Aorta (tissue), 5 donors: ENCODE measurements at places on chromosomes 16 and 17. TPM values are rescaled to one million over a fixed set of nuclear protein-coding genes. Genes with fewer than 3 reads are reported as not detected.
A peak's percentile ranks its signal among the peaks of the same experiment; 100 is the strongest.

EME2 gene
- 15.8 TPM for total RNA-seq

PLEKHH3 gene
- total RNA-seq = 47.5 TPM

GINS2 gene
- total RNA-seq = 0.60 TPM

TUBB3 gene
- total RNA-seq = 5.6 TPM

RASL10B gene
- total RNA-seq = 1.3 TPM

ETV4 gene
- total RNA-seq = 1.1 TPM

GAST gene
- not detected for total RNA-seq

- no peaks in the 10 kb centered on the region for H3K27me3 ChIP-seq
- no peak overlapping the region for H3K4me3 ChIP-seq
- no peak for DNase-seq
- no peaks in the 10 kb centered on the region for H3K36me3 ChIP-seq
- H3K27ac ChIP-seq = no peak overlapping the region
These were observed 51.8 kb downstream of the RAI1 start for GRCh38 chr17:17732892-17733670.

DNA sequence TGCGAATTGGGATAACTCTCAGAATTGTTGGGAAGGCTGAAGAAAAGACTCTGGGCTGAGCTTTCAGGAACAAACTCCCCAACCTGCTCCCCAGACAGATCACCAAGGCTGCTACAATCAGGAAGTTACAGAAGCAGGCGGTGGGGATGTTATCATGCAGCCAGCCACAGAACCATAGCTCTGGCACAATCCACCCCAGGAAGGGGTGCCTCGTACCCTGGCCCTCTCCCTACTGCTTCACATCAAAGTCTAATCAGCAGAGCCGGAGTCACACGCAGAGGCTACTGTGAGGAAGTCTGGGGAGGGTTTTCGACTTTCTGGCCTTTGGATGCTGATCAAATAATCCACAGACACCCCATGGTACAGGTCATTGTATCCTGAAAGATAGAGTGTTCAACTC lies 86.8 kb downstream of the NTN1 start:
- DNase-seq = no peak
- H3K36me3 ChIP-seq = no peaks in the 10 kb centered on the region
- H3K4me1 ChIP-seq = no peaks in the 10 kb centered on the region
- H3K27ac ChIP-seq = no peak overlapping the region
- no peaks in the 10 kb centered on the region for H3K27me3 ChIP-seq

DNA sequence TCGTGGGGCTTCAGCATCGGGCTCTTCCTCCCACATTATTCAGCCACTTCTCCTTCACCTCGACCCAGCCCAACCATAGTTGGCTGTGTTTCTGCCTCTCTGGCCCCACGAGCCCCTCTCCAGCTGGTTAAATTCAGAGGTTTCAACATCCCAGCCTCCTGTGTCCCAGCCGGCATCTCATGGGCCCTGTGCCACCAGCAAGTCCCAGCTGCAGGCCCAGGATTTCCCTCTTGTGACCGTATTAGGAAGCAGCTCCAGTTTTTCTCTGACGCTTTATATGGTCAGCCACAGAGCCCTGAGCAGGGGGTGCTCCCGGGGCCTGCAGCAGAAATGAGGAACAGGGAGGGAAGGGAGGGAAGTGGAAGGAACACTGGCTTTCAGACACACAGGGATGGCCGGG lies 27.4 kb downstream of the MYH11 start:
- H3K27me3 ChIP-seq = no peaks in the 10 kb centered on the region
- H3K36me3 ChIP-seq = no peaks in the 10 kb centered on the region
- H3K27ac ChIP-seq = peak overlapping the region; percentile 85
- no peaks in the 10 kb centered on the region for H3K4me1 ChIP-seq

DNA sequence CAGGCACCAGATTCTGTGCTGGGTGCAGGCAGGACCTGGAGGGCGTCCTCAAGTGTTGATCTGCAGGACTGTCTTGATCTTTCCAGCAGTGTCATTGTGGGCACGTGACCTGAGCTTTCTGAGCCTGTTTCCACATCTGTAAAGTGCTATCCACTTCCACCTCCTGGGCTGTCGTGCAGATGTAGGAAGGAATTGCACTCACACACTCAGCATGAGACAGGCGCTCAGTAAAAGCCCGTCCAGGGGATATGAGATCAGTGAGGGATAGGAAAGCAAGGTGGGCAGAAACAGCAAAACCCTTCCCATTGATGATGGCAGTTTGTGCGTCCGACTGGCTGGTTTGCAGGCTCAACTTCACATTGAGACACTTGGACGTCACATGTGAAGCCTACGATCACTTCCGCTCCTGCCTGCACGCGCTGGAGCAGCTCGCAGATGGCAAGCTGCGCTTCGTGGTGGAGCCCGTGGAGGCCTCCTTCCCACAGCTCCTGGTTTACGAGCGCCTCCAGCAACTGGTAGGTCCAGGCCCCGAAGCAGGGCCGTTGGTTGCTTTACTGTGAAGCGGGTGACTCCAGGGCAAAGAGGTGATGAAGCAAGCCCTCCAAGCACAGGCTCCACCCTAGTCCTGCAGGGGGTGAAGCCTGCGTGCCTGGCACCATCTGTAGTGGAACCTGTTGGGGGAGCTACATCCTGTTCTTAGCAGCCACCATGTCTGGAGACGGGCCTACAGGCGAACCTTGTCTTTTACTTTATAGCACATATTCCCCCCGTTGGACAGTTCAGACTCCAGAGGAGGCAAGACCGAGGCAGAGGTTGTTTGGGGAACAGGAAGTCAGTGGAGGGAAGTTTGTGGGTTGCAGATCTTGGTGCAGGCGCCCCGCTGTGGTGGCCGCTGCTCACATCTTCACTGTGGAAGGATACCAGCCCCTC lies 23.0 kb downstream of the METTL22 start:
- no peaks in the 10 kb centered on the region for H3K27me3 ChIP-seq
- H3K4me3 ChIP-seq = no peak overlapping the region
- H3K27ac ChIP-seq = no peak overlapping the region
- DNase-seq = peak; percentile 65

- H3K27me3 ChIP-seq = no peaks in the 10 kb centered on the region
- H3K4me1 ChIP-seq = no peaks in the 10 kb centered on the region
- no peak overlapping the region for H3K4me3 ChIP-seq
- H3K27ac ChIP-seq = no peak overlapping the region
- no peaks in the 10 kb centered on the region for H3K36me3 ChIP-seq
These were observed 230.7 kb downstream of the HS3ST4 start for GRCh38 chr16:25922438-25922837.

DNA sequence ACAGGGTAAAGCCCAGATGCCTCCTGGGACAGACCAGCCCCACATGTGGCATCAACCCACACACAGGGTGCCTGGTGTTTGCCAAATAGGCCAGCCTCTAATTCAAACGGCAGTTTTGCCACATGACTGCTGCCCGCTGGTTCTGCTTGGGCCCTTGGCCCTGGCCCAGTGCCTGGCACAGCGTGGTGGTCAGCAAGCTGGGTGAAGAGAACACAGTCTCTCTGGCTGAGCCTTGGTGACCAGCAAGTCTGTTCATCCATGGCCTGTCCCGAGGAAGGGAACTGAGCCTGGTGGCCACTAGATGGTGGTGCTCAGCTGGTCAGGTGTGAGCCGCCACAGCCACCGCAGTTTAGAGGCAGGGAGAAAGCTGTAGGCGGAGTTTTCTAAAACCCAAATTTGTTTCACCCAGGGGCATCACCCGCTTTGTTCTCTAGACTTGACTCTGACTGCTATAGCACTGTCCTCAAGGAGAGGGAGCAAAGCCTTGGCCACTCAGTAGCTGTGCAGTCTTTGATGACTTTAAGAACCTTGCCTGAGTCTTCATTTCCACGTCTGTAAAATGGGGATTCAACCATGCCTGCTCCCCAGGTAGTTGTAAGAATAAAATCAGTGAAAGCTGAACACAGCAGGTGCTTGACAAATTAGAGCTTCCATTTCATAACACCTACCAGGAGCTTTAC lies 4.7 kb upstream of the GFAP start:
- no peaks in the 10 kb centered on the region for H3K36me3 ChIP-seq
- no peak overlapping the region for H3K4me3 ChIP-seq
- H3K27me3 ChIP-seq = no peaks in the 10 kb centered on the region
- DNase-seq = peak; percentile 92

- H3K36me3 ChIP-seq = peaks cover 7% of the 10 kb centered on the region
- H3K27ac ChIP-seq = no peak overlapping the region
- H3K27me3 ChIP-seq = no peaks in the 10 kb centered on the region
- DNase-seq = no peak
- no peak overlapping the region for H3K4me3 ChIP-seq
These were observed 20.6 kb downstream of the CSNK2A2 start for GRCh38 chr16:58177353-58177710.

GRCh38 chr16:12362482-12363458 lies 386.2 kb downstream of the SNX29 start:
- DNase-seq = peak; percentile 65
- no peaks in the 10 kb centered on the region for H3K4me1 ChIP-seq
- no peaks in the 10 kb centered on the region for H3K36me3 ChIP-seq
- H3K4me3 ChIP-seq = no peak overlapping the region

GRCh38 chr17:31144836-31145235 lies 50.1 kb downstream of the NF1 start:
- H3K27me3 ChIP-seq = no peaks in the 10 kb centered on the region
- no peak for DNase-seq
- no peak overlapping the region for H3K4me3 ChIP-seq
- H3K4me1 ChIP-seq = no peaks in the 10 kb centered on the region

GRCh38 chr17:64213995-64214811 lies 48.9 kb downstream of the TEX2 start:
- no peak for DNase-seq
- no peaks in the 10 kb centered on the region for H3K27me3 ChIP-seq
- H3K36me3 ChIP-seq = peaks cover 7% of the 10 kb centered on the region
- peaks cover 2% of the 10 kb centered on the region for H3K4me1 ChIP-seq
- H3K27ac ChIP-seq = peak overlapping the region; percentile 64
- no peak overlapping the region for H3K4me3 ChIP-seq

- no peak for DNase-seq
- no peaks in the 10 kb centered on the region for H3K4me1 ChIP-seq
- H3K27ac ChIP-seq = no peak overlapping the region
These were observed 112.7 kb downstream of the VPS53 start for GRCh38 chr17:601926-602303.

DNA sequence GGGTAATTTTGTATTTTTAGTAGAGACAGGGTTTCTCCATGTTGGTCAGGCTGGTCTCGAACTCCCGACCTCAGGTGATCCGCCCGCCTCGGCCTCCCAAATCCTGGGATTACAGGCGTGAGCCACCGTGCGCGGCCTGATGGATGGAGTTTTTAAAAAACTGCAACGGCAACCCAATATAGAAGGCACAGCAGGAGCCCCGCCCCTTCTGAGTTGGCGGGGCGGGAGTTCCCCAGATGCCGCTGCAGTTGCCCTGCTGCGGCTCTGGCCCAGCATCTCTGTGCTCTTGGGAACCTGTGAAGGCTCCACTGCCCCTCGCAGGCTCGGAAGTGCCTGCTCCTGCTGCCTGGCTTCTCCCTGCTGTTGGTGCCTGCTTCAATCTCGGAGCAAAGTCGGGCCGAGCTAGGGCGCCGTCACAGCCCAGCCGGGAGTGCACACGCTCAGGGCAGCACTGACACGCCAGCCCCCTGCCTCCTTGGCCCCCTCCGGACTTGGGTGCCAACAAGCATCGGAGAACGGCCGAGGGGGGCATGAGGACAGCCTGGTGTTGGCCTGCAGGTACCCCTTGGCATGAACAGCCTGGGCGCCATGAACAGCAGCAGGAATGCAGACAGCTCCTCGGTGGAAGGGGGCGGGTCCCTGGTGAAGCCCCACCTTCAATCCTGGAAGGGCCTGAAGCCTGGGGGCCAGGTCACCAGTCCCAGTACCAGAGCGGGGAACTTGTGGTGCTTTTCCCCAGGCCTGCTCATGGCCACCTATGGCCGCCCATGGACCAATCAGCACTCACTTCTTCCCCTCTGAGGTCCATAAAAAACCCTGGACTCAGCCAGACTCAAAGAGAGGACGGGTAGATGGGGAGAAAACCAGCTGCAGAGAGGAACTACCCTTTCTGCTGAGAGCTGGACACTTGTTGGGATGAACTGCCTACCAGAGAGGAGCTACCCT lies 2.3 kb upstream of the NT5M start:
- H3K27ac ChIP-seq = no peak overlapping the region
- DNase-seq = peak; percentile 83
- no peaks in the 10 kb centered on the region for H3K4me1 ChIP-seq
- no peak overlapping the region for H3K4me3 ChIP-seq
- no peaks in the 10 kb centered on the region for H3K27me3 ChIP-seq

DNA sequence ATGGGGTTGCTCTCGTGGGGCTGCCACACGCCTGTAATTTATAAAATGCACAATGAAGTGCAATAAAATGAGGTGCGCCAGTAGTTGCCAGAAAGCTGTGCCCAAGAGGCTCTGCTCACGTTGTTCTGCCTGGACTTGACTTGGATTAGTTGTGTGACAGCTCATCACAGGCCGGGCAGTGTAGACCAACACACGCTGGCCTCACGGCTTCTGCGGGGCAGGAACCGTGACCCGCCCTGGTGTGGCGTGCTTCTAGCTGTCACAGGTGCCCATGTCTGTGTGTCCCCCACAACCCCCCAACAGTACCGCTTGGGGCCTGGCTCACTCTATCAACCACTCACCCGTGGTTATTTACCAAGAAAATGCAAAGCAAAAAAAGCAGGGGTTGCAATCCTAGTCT lies 112.2 kb upstream of the ZNF750 start:
- no peak overlapping the region for H3K27ac ChIP-seq
- no peak overlapping the region for H3K4me3 ChIP-seq
- no peaks in the 10 kb centered on the region for H3K4me1 ChIP-seq
- DNase-seq = no peak
- no peaks in the 10 kb centered on the region for H3K27me3 ChIP-seq

GRCh38 chr17:79842656-79843473 lies 3.6 kb upstream of the CBX4 start:
- no peak overlapping the region for H3K27ac ChIP-seq
- H3K4me1 ChIP-seq = no peaks in the 10 kb centered on the region

DNA sequence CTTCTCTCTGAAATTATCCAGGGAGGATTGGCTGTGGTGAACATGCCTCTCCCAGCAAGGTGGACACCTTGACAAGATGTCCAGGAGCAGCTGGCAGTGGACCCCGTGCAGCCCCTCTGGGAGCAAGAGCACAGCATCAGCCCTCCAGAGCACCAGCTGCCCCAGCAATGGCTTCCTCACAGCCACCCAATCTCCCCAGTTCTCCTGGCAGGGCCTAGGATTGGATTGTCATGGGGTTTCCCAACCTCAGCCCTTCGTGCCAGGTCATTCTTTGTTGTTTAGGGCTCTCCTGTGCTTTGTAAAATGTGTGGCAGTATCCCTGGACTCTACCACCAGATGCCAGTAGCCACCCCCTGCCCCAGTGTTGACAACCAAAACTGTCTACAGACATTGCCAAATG lies 1.8 kb upstream of the KRT36 start:
- H3K4me1 ChIP-seq = no peaks in the 10 kb centered on the region
- no peak overlapping the region for H3K4me3 ChIP-seq
- no peaks in the 10 kb centered on the region for H3K36me3 ChIP-seq
- peak; percentile 25 for DNase-seq
- no peaks in the 10 kb centered on the region for H3K27me3 ChIP-seq

- no peaks in the 10 kb centered on the region for H3K4me1 ChIP-seq
- no peak for DNase-seq
- H3K36me3 ChIP-seq = no peaks in the 10 kb centered on the region
- H3K27me3 ChIP-seq = no peaks in the 10 kb centered on the region
- no peak overlapping the region for H3K27ac ChIP-seq
These were observed 340 bp downstream of the SPEM2 start for GRCh38 chr17:7425756-7426155.

- H3K27me3 ChIP-seq = no peaks in the 10 kb centered on the region
- DNase-seq = peak; percentile 75
These were observed 61.0 kb upstream of the RBL2 start for GRCh38 chr16:53372992-53373871.
